Activated CD4-positive, alpha-beta T cell treated with anti-CD3 and anti-CD28 coated beads, Interleukin-2, amount 50 U/mL, for 24 hours (primary cell): ENCODE measurements at places on chromosomes 6 and 20.

DNA sequence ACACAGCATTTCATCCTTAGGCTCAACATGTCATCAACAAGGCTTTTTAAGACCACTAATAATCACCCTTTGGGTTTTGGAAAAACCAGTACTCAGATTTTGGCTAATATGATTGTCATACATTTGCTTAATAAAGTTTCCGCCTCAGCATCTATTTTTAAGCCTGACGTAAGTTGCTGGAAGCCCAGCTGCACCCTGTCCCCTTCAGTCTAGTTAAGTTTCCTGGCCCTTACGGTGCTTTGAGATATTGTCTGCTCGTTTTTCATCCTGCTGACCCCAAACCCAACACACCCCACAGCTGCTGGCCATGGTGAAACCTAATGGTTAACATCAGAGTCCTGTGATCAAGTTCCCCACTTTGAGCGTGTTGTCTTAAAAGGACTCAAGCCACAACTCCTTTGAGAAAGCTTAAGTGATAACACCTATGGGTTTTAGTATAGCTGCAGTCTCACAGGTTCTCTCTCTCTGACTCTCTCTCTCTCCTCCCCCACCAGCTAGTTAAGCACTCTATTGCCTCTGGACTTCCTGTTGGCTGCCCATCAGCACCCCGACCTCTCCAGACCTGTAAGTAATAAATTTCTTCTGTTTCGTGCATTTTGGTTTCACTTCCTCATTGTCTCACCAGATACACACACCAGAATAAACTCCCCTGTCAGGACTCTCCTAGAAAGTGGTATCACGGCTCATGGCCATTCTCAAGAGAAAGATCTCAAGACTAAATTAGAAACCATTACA, 802.0 kb downstream of the C6orf118 start:
- no peak for DNase-seq

DNA sequence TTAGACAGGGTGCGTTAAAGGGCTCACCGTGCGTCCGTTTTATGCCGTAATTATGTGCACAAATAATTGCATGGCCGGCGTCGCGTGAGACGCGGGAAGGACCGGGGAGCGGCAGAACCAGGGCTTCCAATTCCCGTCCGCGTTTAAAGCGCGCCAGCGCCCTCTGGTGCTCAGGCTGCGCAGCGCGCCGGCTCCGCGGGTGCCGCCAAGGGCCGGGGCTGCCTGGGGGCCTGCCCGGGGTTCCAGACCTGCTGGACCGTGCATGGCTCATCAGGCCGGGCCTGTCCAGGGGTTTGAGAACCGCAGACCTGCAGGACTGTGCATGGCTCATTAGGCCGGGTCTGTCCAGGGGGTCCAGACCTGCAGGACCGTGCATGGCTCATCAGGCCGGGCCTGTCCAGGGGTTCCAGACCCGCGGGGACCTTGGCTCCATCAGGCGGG, 369.0 kb downstream of the THBS2 start:
- peak; percentile 64 for DNase-seq

DNA sequence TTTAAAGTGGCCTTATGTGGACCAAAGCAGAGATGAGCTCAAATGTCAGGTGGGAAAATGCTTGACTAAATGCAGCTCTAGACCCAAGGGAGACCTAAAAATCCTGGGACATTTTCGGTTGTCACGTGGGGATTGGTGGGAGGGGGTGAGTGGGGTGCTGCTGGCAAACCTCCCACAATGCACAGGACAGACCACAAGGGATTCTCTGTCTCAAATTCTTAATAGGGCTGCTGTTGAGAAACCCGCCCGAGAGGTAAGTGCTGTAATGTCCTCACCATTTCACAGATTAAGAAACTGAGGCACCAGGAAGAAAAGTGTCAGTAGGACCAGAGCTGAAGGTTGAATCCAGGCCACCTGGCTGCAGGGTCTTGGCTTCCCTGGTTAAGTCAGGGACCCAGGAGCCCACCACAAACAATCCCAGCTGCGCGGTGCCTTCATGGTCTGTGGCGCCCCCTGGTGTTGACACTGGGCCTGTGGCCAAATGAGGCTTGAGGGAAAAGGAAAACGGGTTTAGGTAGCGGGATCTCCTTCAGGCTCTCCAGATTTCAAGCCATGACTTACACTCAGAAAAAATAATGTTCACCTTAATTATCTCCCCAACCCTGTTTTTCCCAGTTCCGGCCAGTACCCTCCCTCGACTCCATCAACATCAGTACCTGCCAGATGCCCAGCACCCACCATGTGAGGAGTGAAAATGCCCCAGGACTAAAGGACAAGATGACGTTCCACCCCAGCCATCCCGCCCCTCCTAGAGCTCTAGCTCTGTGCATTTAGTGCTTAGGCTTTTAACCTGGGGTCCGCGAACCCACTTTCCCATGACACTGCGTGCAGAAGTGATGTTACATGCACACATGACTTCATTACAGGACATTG, 7.2 kb downstream of the HLA-G start:
- DNase-seq = peak; percentile 27

DNA sequence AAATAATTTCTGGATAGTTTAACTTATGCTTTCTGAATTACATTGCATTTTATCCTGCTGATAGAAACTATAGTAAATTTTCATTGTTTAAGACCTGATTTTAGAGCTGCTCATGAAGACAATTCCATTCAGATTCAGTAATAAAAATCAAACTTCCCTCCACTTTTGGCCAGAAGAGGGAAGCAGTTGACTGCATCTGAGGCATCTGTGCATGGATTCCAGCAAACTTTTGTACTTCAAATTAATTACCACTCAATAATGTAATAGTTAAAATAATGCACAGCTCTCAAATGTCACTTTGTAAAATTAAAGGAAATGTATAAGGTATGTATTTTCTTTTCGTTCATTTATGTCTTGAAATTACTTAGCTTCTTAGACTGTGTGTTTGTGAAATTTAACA, 64.2 kb upstream of the SLC35B3 start:
- DNase-seq = no peak

DNA sequence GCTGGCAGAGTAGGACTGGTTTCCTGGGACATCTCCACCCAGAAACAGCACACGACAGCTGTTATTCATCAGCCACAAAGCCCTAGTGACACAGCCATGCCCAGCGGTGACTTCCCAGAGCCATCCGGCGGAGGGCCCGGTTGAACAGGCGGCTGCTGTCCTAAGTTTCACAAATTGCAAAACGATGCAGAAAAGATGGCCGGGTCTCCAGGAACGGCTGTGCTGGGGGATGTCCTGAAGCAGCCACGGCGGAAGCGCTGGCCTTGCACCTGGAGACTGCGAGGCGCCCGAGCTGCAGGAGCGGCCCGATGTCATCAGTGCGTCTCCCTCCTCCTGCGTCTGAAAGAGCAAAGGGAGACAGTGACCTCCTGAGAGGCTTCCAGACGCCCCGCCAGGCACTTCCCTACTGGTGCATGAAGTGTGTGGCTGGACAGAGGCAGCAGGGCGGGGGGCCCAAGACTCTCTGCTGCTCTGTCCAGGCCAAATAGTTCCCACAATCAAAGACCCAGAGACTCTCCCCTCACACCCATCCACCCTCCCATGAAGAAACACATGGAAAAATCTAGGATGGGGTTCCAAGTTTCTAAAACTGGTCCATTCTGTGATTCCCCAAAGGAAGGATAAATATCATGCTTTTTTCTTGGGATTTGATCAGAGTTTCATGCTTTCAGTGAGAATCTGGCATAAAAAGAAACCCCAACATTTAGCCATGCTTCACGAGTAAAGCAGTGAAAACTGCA, 44.0 kb downstream of the SSR1 start:
- no peak for DNase-seq

- no peak for DNase-seq
Observed at GRCh38 chr20:23164176-23164601, 78.1 kb upstream of the CD93 start.

DNA sequence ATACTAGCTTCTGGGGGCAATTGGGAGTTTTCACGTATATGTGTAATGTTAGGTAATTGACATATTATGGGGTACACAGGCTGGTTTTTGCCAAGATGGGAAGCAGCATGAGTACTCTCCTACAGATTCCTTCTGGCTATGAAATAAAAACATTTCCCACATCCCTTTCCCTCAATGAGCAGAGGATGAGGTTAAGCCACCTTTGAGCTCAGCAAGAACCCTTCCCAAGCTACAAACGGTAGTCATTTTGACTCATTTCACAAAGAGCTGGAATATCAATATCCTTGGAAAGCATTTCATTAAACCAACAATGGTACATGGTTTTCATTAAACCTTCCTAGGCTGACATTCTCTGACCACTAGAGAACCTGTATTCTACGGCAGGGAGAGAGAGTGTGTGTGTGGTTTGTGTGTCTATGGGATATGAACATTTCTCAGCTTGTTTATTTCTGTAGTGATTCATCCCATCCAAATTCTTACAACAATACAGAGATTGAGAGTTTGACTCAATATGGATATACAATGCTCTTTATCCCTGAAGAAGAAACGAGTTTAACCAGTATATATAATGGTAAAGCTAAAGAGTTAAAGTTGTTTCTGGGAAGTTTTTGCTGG, 119.5 kb downstream of the ARHGAP18 start:
- DNase-seq = no peak

DNA sequence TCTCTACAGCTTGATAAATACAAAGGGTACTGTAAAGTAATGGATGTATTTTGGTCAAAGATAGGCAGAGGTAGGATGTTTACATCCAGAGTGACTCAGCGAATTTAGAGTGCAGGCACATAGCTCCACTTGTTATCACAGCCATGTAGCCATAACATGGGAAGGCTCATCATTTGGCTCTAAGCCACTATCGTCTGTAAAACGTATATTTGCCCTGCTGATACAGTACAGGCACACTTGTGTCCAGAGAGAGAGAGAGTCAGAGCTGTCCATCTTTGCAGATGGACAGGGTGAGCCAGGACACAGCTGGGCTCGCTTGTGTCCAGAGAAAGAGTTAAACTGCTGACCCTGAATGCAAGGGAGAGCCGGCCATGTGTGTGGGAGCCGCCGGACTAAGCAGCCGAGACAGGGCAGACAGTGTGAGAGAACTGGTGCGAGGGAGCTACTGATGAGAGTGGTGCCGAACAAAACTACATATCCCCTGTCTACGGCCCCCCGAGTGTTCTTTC, 619.0 kb downstream of the DOK5 start:
- no peak for DNase-seq

- no peak for DNase-seq
Observed at GRCh38 chr6:43089874-43090558, 13.9 kb downstream of the PTK7 start.

GRCh38 chr6:11363881-11364576, 131.6 kb upstream of the NEDD9 start:
- peak; percentile 28 for DNase-seq

- DNase-seq = no peak
Observed at GRCh38 chr6:14384175-14384949, 266.8 kb downstream of the CD83 start.

DNA sequence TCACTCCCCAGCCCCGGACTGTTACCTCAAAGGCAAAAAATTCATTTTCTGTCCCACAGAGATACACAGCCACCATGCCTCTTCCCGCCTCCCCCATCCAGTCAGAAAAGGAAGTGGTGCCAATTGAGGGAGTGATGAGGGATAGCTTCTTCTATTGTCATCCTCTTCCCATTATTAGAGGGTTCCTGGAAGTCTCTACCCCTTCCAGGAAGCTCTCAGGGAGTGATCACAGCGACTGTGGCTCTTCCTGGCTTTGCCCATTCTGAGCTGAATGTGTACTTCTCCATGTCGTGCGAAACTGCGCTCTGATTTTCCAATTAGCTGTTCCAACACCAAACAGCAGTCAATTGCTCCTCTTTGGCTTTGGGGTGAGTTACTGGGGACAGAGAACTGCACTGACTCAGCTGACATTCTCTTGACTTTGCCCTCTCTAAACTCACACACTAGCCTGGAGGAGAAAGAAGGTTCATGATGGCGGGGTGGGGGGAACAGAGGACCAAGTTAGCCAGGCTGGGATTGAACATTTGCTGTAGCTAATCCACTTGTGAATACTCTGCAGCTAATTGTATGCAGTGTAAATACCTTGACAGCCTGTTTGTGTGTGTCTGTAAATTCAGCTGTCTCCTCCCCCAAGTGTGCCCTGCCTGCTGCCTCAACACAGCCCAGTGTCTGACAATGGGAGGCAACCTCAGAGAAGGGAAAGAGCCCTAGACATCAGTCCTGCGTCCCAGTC, 2.4 kb upstream of the MDGA1 start:
- no peak for DNase-seq

DNA sequence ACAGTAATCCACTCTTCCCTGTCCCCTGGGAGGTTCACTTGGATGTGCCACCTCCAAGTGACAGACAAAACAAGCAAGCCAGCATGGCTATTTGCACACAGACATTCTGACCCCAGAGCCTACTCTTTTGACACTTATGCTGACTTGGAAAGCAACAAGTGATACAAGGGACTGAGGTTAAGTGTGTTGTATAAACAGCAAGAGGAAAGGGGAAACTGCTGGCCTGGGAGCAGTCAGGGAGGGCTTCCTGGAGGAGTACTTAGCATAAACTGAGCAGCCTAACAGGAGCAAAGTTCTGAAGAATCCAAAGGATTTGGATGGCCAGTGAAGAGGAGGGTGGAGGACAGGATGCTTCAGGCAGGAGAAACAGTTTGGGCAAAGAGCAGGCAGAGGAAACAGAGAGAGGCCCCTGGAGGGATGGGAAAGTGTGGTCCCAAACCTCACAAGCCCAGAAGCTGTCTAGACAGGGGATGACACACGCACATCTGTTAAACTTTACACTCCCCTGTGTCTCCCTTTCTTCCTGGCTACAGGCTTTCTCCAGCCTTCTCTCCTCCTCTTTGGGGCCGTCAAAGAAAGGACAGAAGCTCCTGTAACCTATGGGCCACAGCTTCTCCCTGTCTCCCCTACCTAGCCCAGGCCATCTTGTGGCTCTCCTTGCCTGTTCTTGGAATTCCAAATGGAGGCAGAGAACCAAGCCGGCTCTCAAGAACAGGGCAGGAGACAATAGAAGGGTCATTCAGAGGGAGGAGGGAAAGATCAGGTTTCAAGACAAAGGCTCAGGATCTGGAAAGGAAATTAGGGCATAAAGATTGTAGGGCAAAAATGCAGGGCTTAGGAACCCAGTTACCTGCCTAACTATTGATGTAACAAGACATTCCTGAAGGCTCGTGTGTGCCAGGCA, 19.3 kb downstream of the SULF2 start:
- no peak for DNase-seq

- no peak for DNase-seq
Observed at GRCh38 chr6:7235712-7236305, 77.2 kb downstream of the SSR1 start.

GRCh38 chr6:129677620-129678325, 32.2 kb downstream of the ARHGAP18 start:
- no peak for DNase-seq
